Erythroblast (primary cell): ENCODE measurements at places on chromosomes 16 and 17.
A peak's percentile ranks its signal among the peaks of the same experiment; 100 is the strongest.

DNA sequence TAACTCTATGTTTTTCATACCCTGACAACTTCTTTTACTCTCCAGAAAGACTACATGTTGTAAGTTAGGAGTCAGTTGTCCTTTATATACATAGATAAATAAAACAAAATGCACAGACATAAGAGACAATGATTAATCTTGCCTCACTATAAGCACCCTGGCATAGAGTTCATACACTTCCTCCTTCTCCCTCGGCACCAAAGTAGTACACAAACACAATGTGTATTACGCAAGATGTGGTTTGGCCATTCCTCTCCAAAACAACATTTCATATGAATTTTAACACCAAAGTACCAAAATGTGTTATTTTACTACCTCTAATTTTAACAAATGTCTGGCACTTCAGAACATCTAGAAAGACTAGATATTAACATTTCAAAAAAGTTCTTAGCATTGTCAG, 17.2 kb upstream of the SLFN11 start:
- DNase-seq = no peak

- no peak for DNase-seq
Measured at GRCh38 chr16:83397601-83398291, 410.0 kb upstream of the HSBP1 start.

- no peak for DNase-seq
Measured at GRCh38 chr17:63984236-63984635, 11.5 kb upstream of the SCN4A start.

DNA sequence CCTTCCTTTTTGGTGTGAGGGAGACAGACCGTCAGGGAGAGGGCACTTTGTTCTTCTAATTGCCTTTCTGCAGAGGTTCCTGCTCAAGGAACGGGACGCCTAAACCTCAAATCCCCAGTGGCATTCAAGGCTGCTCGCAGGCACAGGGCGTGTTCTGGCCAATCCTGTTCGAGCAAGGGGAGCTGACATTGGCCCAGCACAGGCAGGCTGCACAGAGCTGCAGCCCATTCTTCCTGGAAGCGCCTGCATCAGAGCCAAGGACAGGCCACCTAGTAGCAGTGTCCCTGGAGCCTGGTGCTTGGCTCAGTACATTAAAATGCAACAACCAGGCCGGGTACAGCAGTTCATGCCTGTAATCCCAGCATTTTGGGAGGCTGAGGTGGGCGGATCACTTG, 72.2 kb upstream of the CREBBP start:
- no peak for DNase-seq

- no peak for DNase-seq
Measured at GRCh38 chr17:41678411-41678906, 10.2 kb upstream of the EIF1 start.

- DNase-seq = no peak
Measured at GRCh38 chr16:2784358-2785100, 2.8 kb downstream of the PRSS33 start.

DNA sequence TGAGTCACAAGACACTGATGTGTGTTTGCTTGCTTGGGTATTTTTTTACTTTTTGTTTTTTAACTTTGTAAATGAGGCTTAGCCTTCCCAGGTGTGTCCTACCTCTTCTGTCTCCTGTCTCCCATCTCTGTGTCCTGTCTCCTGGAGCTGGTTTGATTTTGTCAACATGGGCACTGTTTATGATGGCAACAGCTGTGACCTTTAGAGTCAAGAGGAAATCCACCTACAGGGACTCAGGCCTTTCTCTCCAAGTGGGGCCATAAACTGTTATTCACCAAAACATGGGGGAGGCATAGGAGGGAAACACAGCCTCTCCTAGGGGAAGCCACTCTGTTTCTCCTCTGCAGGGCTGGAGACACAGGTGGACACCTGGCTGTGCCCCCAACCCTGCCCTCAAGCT, 13.1 kb upstream of the PLCG2 start:
- DNase-seq = no peak

DNA sequence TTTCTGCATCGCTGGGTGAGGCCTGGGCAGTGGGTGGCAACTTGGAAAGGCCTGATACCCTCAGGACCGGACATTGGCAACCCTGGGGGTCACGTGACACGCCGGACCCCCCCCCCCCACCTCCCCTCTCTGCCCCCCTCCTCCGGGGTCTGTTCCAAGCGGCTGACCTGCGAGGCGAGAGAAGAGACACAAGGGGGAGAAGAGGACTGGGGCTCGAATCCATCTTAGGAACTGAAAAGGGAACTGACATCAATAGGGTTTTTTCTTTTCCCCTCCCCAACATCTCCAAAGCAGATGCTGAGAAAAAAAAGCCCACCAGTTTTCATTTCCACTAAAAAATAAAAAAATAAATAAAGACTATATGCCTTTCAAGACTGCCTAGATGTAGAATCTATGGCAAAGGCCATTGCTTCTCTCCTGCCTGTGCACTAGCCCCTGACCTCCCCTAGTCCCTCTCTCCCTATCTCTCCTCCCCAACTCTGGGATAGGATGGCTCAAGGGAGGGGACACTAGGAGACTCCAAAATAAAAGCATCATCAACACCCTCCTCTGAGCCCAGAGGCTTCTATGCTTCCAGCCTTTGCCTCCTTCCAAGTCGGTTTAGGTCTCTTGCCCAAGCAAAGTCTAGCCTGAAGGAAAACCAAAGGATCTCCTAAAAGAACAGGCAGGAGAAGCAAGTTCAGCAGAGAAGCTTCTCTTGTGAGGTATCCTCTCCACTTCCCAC, 7.7 kb upstream of the HOXB2 start:
- DNase-seq = no peak

DNA sequence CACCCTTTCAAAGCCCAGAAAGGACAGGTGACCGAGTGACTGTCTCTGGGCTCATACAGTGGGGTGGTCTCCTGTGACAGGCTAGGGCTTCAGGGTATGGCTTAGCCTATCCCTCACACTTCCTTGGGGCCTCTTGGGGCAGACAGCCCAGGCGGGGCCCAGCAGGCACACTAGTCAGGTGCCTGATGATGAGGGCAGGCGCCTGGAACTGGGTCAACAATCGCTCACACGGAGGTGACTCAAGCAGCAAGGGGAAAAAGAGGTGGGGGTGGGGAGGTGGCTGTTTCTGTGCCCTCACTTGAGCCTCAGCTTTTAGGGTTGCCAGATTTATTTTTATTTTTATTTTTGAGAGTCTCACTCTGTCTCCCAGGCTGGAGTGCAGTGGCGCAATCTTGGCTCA, 6.4 kb upstream of the GRN start:
- no peak for DNase-seq

- no peak for DNase-seq
Measured at GRCh38 chr17:54781389-54781788, 119.3 kb upstream of the TOM1L1 start.

GRCh38 chr17:56913000-56913311, 893 bp downstream of the TRIM25 start:
- DNase-seq = no peak

- no peak for DNase-seq
Measured at GRCh38 chr16:81838794-81839193, 59.7 kb downstream of the PLCG2 start.

- no peak for DNase-seq
Measured at GRCh38 chr16:55713103-55713502, 57.3 kb downstream of the SLC6A2 start.

DNA sequence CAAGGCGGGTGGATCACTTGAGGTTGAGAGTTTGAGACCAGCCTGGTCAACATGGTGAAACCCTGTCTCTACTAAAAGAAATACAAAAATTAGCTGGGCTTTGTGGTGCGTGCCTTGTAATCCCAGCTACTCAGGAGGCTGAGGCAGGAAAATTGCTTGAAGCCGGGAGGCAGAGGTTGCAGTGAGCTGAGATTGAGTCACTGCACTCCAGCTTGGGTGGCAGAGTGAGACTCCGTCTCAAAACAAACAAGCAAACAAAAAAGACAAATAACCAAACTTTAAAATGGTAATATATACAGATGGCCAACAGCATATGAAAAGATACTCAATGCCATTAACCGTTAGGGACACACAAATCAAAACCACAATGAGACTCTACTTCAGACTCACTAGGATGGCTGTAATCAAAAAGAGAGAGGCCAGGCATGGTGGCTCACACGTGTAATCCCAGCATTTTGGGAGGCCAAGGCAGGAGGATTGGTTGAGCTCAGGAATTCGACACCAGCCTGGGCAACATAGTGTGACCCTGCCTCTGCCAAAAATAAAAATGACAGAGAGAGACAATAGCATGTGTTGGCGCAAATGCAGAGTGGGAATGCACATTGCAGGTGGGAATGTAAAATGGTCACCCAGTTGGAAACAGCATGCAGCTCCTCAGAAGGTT, 21.3 kb downstream of the SULT1A2 start:
- DNase-seq = no peak

DNA sequence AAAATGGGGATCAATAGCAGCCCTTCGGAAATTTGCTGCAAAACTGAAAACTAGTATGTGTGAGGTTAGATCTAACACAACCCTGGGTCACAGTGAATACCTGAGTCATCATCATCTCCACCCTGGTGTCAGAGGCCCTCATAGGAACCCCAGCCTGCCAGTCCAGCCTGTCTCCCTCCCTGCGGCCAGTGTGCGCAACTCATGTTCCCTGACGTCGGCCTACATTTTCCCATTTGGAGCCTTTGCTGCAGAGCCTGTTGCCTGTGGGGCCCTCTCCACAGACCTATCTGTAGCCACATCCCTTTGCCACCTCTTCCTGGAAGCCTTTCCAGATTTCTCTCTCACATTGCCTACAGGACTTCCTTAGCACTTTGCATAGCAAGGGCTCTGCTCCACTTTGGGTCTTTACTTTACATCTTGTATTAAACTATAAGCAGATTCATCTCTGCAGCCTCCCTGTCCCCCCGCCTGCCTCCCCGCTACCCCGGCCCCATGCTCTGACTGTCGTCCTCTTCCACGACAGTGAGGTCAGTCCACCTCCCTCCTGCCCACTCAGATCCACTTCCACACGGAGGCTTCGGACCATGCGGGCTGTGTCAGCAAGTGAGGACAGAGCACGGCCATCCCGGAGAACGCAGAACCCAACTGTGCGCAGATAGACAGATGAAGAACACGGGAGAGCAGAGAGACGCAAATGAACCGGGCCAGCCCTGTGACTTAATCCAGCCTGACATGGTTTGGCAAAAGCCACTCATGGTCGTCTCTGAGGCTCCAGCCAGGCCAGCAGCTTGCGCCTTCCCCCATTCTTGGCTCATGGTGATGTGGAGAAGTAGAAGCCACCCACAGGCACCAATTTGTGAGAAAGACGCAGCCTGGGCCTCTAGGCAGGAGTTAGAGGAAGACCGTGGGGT, 31.0 kb downstream of the NGFR start:
- no peak for DNase-seq

DNA sequence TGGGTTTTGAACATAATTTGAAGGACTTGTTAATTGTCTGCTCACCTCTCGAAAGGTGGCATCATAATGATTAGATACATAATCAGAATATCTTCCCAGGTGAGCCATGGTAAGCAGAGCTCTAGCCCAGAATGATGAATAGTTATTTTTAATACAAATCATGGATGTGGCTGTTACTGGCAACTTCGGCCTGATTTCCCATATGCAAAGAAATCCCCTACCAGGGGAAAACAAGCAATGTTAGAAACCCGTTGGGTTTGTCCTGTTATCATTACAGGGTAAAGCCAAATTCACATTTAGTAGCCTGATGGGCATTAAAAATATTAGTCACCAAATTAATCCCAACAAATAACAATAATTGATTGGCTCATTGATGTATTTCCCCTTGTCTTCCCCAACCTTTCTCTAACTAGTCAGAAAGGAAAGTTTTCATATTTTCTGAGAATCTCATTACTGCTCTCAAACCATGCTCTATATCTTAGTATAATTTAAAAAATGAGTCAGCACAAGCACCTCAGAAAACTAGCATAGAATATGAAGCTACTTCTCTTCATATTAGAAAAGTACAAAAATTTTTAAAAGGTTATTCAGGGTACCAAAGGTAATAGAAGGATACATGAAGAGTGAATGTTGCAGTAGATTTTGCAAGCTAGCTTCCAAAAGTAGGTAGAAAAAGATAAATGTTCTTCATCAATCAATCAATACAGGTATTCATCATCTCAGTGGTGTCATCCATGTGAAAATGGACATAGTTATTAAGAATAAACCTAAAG, 5.0 kb downstream of the STAT5B start:
- DNase-seq = no peak

- no peak for DNase-seq
Measured at GRCh38 chr16:85603203-85603755, 9.8 kb upstream of the GSE1 start.

DNA sequence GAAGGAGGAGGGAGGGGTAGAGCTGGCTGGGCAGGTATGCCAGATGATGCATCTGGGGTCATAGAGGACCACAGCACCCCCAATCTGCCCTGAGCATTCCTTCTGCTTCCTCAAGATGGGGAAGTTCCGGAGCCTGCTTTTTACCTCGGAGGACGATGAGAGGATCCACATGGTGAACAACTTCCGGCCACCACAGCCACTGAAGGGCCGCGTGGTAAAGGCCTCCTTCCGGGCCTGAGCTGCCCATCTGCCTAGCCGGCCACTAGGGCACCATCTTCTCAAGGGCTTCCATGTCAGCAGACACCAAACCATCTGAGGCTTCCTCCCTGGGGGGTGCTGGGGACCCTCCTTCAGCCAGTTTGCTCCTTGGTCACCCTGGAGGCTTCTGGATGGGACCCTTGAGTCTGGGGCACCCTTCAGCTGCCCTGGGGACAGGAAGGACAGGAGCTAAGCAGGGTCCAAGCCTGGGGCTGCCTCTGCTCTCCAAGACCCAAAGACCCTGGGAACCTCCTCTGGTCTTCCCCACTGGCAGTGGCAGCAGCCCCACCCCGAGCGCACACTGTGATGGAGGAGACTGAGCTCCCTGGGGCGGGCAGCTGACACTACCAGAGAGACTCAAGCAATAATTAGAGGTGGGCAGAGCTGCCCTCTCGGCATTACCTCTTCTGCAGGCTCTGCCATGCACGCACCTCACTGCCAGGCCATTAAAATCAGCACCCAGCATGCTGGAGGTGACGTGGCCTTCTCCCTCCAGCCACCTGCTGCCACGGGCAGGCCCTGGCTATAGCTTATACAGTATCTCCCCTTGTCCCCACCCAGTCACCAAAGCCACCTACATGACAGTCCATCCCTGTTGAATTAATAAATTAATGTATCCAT, 9.3 kb downstream of the CA7 start:
- no peak for DNase-seq

- DNase-seq = no peak
Measured at GRCh38 chr16:74847202-74847601, 72.6 kb upstream of the FA2H start.

GRCh38 chr16:71379711-71380110, 21.2 kb downstream of the CALB2 start:
- DNase-seq = no peak

- DNase-seq = no peak
Measured at GRCh38 chr17:12094336-12094735, 73.7 kb downstream of the MAP2K4 start.

GRCh38 chr17:63549289-63549945, 860 bp upstream of the DCAF7 start:
- peak; percentile 89 for DNase-seq

DNA sequence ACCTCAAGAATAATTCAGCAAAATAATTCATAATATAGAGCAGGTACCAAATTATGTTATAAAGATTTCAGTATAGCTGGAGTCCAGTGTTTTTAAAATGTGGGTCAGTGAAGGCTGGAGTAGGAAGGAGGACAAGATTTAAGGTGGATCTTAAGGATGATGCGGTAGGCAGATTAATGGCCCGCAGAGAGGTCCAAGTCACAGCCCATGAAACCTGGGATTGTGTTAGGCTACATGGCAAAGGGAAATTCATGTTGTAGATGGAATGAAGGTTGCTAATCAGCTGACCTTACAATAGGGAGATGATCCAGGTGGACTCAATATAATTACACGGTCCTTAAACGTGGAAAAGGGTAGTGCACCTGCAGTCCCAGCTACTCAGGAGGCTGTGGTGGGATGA, 6.2 kb upstream of the IRF8 start:
- no peak for DNase-seq
